Fibroblast of skin of back (primary cell): ENCODE measurements at places on chromosomes 1 and 21.

- no peak for DNase-seq
Observed at GRCh38 chr1:234856845-234857245, 246.9 kb upstream of the IRF2BP2 start.

- no peak for DNase-seq
Observed at GRCh38 chr1:7043719-7044535, 258.7 kb downstream of the CAMTA1 start.

DNA sequence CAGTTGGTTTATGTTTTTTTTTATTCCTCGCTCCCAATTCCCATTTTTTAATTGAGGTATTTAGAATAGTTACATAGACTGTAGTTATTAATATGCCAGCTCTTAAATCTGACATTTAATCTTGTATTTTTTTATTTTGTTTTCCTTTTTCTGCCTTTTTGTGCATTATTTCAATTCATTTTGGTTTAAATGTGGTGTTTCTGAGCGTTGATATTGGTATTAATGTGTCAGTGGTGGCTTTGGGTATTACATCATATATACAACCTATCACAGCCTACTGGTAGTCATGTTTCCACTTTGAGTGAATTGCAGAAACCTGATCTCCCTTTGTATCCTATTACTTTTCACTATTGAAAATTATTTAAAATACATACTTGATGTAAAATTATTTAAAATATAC, 1027.3 kb downstream of the KCNT2 start:
- DNase-seq = no peak

GRCh38 chr1:178376008-178376407, 120.8 kb downstream of the CLEC20A start:
- DNase-seq = no peak

- no peak for DNase-seq
Observed at GRCh38 chr1:50521703-50522102, 98.5 kb upstream of the DMRTA2 start.

- no peak for DNase-seq
Observed at GRCh38 chr1:36867575-36867974, 166.7 kb downstream of the GRIK3 start.
